ENCODE measurements at places on chromosomes 2 and 18. TPM values are rescaled to one million over a fixed set of nuclear protein-coding genes. Genes with fewer than 3 reads are reported as not detected.

Gene SERPINB12
- not detected for total RNA-seq

Gene CRACDL
- 1.0 TPM for total RNA-seq

Gene TRAK2
- total RNA-seq = 59.1 TPM

Gene TEX51
- not detected for total RNA-seq

- no peak for DNase-seq
Measured at GRCh38 chr18:42047721-42048120, 92.7 kb downstream of the PIK3C3 start.

DNA sequence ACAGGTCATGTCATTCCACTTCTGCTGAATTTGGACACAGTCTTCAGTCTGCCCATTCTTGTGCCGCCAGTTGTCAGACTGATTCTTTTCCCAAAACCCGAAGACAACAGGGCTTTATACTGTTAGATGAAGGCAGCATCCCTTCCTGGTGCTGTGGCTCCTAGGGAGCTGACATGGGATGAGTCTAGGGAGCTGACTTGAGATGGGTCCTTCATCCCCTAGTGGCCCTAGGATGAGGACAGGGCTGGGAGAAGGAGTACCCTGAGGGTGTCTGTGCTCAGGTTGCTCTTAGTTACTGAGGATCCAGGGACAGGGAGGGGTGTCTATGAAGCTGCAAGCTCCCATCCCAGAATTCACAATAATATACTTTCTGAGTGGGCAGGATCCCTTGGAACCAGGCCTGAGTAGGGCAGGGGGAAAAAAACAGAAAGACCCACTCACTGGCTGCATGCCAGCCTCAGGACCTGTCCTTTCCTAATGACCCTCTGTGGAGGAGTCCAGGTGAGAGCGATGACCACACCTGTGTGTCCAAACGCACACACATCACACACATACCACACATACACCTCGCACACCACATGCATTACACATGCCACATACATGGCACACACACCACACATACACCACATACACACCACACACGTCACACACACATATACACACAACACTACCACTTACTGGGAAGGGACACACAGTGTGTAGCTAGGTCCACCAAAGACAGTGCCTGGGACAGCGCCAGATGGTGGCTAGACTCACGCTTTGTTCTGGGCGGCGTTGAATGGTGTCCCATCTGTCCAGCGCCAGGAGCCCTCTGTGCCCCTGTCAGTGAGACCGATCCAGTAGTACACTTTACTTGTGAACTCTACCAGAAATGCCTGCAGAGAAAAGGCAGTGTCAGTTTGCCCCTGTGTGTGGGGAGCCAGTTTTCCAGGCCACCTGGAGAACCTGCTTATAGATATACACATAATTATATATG is 11.1 kb downstream of the CLEC4F start:
- no peak for DNase-seq

DNA sequence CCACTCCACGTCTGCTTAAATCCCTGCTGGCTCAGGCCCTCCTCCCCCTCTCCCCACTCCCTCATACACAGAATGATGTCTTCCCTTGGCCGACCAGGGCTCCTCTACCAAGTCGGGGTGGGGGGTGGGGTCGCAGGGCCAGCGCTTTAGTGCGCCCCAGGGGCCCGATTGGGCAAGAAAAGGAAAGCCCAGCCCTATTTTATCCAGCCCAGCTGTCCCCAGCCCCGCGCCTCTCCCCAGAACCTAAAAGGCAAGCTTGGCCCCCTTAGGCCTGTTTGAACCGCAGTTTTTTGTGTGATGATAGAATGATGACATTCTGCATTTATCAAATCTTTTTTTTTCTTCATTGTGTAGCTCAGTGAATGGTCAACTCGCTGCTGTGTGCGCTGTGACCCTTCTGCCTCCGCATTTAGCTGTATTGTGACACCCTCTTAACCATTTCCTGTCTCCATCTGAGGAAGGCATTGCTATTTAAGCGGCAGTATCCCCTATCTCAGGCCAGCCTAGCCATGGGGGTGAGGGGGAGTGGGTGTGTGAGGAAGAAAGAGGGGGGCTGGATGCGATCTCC is 231.4 kb downstream of the HAUS1 start:
- no peak for DNase-seq

DNA sequence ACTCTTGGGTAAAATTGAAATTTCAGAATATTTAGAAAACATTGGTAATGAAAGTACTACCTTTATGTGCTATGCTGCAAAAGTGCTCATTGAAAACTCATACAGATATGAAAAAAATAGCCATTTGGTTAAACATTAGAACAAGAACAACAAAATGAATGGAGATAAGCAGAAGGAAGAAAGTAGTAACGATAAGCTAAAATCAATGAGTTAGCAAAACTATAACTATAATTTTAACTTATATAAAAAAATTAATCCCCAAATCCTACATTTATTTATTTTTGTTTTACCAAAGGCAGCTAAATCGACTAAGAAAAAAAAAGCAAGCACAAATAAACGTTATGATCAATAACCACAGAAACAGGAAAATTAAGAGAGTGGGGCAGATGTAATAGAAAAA is 99.2 kb downstream of the CERS6 start:
- no peak for DNase-seq

- DNase-seq = no peak
Measured at GRCh38 chr2:63872571-63873328, 31.1 kb downstream of the UGP2 start.

- no peak for DNase-seq
Measured at GRCh38 chr2:218219934-218220333, 2.9 kb downstream of the ARPC2 start.
